ENCODE measurements at places on chromosomes 2 and 18. TPM values are rescaled to one million over a fixed set of nuclear protein-coding genes. Genes with fewer than 3 reads are reported as not detected.

Gene PIK3C3
- total RNA-seq: 44.7 TPM

Gene MRO
- not detected for total RNA-seq

Gene PLB1
- 1.0 TPM for total RNA-seq

Gene DLGAP1
- not detected for total RNA-seq

Gene KIF3C
- total RNA-seq: 11.3 TPM

Gene ITPRID2
- 63.8 TPM for total RNA-seq

Gene LCT
- 0.18 TPM for total RNA-seq

Gene GRP
- not detected for total RNA-seq

Gene RTKN
- 0.37 TPM for total RNA-seq

Gene EGR4
- total RNA-seq: not detected

Gene TMEM200C
- total RNA-seq: not detected

Gene EPHA4
- 1.2 TPM for total RNA-seq

Measured in activated CD8-positive, alpha-beta T cell treated with anti-CD3 and anti-CD28 coated beads, Interleukin-2, amount 10 ng/mL, durations not matched to agents 7 days and 5 days (primary cell).